ENCODE measurements at places on chromosomes 1 and 21.

DNA sequence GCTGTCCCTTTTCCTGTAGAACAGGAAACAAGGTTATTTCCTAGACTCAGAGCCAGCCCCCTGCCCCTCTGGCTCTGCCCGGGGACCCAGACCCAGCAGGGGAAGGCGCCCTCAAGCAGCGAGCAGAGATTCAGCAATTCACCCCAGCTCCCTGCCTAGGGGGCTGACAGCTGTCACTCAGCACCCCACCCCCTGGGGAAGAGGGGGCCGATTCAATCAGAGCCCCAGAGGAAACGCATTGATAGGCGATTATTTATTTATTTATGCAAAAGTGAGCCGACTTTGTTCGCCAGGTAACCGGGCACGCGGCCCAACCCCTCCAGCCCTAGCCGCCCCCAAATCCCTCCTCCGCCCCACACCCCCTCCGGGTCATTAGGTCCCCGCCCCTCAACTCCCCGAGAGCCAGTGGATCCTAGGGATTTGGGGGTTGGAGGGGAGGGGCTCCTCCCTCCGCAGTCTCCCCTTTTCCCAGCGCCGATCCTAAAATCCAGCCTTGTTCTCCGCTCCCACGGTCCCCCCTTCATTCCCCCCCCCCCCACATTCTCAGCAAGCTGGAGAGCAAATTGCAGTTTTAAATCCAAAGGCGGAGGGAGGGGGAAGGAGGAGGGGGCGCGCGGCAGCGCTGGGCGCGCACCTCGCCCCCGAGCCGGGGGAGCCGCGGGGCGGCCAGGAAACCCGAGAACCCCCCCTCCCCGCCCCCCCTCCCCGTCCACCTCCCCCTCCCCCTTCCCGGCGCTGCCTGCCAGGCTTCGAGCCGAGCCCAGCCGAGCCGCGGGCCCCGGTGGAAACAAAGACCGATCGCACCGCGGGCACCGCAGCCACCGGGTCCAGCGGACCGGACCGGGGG, 1.3 kb downstream of the AHDC1 start:
- DNase-seq, result no peak

- no peak for DNase-seq
These were observed 50.0 kb upstream of the DMRTB1 start for GRCh38 chr1:53409233-53409632.

DNA sequence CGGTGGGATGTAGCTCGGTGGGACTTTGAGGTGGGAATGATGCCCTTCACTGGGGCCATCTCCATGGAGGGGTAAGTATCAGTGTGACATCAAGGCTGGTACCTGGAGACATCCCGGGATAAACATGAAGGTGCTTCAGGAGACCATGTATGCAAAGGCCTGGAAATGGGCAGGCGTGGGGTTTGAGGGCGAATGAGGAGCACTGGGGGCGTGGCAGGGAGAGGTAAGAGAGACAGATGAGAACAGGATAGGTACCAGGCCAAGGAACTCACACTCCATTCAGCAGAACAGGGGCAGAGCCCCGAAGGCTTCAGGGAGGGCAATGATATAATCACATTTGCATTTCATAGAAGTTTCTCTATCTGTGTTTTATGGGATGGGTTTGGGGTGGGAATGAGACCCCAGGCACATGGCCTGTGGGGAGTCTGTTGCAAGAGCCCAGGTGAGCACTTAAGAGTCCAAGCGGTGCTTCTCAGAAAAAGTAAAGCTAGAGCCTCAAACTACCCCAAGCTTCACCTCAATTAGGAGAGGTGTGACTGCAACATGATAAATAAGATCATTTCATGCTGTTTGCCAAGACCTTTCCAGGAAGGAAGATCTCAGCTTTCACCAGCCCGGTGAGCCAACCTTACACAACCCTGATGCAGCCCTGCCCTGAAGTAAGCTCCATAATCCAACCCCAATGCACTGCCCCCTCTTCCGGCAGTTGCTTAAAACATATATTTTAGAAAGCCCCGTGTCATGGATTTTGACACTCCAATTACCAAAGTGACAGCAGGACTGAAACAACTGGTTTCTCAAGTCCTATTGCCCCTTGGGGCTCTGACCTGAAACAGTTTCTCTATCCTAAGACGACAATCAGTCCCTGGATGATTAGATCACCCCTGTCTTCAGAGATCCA, 7.4 kb downstream of the S100A9 start:
- no peak for DNase-seq

- DNase-seq, result peak; percentile 84
These were observed 1.2 kb downstream of the FAM167B start for GRCh38 chr1:32247983-32248889.

DNA sequence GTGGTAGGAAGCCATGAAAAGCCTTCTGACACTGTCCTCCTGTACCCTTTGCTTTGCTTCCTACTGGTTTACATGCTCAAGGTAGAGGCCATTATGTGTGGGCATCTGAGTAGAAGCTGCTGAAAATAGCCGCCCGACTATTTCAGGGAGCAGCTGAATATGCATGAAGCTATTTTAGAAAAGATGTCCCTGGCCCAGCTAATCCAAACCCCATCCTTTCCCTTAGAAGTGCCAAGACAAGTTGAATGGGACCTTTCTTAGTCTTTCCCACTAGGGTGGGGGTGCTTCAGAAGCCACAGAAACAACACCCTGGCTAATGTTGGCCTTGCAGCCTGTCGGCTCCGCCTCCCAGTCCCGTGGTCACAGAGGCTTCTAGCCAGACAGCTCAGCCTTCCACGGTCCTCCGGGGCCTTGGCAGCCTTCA, 205.1 kb upstream of the EDN2 start:
- no peak for DNase-seq

GRCh38 chr21:41638201-41638790, 128.6 kb downstream of the RIPK4 start:
- no peak for DNase-seq

DNA sequence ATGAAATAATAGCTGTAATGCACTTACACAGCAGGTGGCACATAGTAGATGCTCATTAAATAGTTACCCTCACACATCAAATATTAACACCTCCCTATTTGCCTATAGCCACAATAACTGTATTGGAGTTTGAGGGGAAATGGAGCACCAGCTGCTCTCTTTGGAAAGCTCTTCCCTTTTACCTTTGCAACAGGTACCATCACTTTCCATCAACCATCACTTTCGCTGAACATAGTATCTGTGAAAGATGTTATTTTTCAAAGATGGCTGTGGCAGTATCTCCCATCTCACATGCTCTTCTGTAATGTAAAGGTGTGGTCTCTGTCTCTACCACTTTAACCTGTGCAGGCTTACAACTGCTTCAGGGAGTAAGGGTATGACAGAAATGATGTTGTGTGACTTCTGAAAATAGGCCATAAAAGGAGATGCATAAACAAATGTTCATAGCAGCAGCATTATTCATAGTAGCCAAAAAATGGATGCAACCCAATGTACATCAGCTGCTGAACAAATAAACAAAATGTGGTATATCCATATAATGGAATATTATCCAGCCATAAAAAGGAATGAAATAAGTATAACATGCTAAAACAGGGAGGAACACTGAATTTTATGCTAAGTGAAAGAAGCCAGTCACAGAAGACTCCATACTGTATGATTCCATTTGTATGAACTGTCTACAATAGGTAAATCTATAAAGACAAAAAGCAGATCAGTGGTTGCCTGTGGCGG, 288.3 kb downstream of the AKT3 start:
- no peak for DNase-seq

DNA sequence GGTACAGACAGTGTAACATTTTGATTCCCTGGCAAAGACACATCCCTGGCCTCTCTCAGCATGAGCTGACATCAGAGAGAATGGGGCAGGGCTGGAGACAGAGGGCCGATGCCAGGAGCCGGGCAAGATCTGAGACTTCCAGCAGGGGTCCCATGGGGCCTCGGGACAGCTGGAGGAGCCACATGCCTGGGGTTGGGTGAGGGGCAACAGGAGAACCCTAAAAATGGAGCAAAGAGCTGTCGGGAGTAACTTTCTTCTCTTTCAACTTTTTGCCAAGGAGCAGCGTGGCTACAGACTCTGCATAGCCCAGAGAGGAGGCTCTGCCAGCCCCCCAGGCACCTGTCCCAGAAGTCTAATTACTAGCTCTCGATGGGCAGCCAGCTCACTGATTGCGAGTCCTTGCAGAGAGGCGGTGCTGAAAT, 130.8 kb downstream of the LACTBL1 start:
- no peak for DNase-seq

DNA sequence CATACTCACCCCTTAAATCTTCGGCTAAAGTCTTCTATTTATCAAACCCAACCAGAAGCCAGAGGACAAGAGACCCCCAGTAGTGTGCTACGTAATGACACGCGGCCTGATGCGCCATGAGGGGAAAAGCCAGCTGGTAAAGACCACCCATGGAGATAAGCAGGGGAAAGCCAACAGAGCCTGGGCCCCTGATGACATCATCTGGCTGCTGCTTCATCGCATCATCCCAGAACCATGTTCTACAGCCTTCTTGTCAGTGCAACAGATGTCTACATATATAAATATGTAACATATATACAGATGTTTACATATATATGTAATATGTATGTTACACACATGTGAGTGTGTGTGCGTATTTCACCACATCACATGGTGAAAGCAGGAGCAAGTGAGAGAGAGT, 81.7 kb upstream of the VANGL1 start:
- DNase-seq, result no peak

GRCh38 chr1:202131956-202132821, 9.5 kb downstream of the GPR37L1 start:
- no peak for DNase-seq

All from activated CD4-positive, alpha-beta T cell treated with anti-CD3 and anti-CD28 coated beads for 24 hours (primary cell).